GM12892 (cell line): ENCODE measurements at places on chromosomes 7 and 10.

- no peak for DNase-seq
These were observed 13.4 kb downstream of the LRRC17 start for GRCh38 chr7:102925976-102926782.

GRCh38 chr10:86840498-86840897 is 84.1 kb downstream of the BMPR1A start:
- DNase-seq, result no peak

GRCh38 chr10:48939790-48940325 is at the start of gene LRRC18:
Gene LRRC18 (minus strand): TSS chr10:48939840. CDS start chr10:48914155, 25,685 bp downstream.
- DNase-seq, result no peak

GRCh38 chr10:101402711-101403110 is 48.7 kb downstream of the BTRC start:
- DNase-seq, result no peak

GRCh38 chr7:142883571-142884285 is 1.8 kb downstream of the TRPV6 start:
- no peak for DNase-seq

- DNase-seq, result no peak
These were observed 5.1 kb downstream of the DEPP1 start for GRCh38 chr10:44973323-44974081.

- no peak for DNase-seq
These were observed 919 bp downstream of the SLC29A4 start for GRCh38 chr7:5283421-5284303.

DNA sequence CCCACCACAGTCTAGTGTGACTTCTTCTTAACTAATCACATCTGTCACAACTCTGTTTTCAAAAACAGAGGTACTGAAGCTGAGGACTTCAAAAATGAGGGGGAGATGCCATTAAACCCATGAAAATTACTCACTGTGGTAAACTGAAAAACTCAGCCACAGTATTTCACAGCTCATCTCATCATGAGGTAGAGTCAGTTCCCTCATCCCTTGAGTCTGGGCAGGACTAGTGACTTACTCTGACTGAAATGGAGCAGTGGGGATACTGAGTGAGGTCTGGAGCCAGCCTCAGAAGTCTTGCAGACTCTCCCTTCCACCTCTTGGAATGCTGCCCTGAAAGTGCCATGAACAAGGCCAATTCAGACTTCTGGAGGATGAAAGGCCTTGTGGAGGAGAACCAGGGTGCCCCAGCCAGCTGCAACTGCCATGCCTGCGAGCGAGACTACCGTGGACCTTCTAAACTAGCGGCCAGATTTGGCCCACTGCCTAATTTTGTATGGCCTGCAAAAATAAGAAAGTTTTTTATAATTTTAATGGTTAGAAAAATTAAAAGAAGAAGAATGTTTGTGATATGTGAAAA is 24.7 kb upstream of the ANKRD1 start:
- no peak for DNase-seq

DNA sequence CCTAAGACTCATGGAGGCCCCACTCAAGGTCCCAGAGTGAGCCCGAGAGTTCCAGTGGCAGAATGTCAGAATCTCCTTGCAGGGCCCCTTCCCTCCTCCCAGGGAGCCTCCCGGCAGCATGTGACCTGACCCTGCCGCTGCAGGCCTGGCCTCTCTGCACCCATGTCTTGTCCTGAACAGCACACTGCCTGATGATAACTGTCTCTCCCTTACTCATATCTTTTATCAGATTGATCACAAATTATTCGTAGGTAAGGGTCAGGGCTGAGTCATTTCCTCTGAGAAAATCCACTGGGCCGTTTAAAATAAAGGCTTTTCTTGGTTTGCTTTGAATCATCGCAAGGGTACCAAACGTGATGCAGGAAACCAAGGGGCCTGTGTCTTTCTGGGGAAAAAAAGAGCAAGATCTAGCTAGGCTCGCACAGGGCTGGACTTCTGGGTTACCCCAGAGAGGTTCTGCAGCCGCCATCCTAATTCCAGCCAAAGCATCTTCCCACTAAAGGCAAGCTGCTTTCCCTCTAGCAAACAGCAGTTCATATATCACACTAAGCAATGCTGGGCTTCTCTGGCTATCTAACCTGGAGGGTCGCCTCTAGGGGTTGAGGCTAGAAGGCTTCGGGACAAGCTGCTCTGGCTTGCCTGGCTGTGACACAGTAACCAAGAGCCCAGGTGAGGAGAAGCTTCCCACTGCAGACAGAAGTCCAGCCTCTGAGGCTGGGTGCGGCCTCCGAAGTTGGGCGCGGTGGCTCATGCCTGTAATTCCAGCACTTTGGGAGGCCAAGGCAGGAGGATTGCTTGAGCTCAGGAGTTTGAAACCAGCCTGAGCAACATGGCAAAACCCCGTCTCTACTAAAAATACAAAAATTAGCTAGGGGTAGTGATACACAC is 104.9 kb downstream of the SPDYE5 start:
- no peak for DNase-seq

- DNase-seq, result no peak
These were observed 15.6 kb upstream of the VSIR start for GRCh38 chr10:71788954-71789353.

GRCh38 chr10:43821103-43821502 is 172.4 kb upstream of the ZNF32 start:
- DNase-seq, result no peak

DNA sequence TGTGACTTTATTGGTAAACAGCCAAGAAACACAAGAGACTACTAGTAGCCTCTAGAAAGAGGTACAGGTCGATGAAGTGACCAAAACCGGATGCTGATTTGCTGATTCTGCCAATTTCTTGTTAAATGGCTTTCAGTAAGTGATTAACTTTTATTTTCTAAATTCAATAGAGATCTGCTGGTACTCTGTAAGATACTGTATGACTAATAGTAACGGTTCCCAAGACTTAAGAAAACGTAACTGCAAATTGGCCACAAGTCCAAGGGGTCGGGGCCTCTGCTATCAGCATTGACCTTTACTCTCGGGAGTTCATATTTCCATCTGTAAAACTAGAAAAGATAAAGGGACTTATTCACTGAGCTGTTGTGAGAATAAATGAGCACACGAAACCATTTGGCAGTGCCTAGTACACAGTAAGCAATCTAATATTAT is 1.4 kb downstream of the FAM3C start:
- no peak for DNase-seq

- DNase-seq, result no peak
These were observed 187.4 kb upstream of the TMEM72 start for GRCh38 chr10:44723619-44724325.

- DNase-seq, result no peak
These were observed 2.2 kb downstream of the GPRIN2 start for GRCh38 chr10:46554166-46554781.

DNA sequence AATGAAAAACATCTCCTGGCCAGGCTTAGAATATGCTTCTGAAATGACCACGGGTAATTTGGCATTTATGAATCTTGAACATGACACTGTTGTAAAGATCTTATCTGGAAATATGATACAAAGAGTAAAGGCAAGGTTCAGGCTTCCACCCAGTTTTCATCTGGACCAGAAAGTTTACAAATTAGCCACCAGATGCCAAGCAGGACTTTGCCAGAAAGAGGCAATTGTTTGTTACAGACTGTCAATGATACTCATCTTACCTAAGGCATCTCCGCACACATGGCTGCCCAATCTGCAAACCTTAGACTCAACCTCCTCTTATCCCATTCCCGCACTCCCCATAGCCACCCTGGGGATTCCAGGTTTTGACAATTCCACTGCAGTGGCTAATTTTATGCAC is 795.3 kb downstream of the TYW1 start:
- DNase-seq, result no peak

DNA sequence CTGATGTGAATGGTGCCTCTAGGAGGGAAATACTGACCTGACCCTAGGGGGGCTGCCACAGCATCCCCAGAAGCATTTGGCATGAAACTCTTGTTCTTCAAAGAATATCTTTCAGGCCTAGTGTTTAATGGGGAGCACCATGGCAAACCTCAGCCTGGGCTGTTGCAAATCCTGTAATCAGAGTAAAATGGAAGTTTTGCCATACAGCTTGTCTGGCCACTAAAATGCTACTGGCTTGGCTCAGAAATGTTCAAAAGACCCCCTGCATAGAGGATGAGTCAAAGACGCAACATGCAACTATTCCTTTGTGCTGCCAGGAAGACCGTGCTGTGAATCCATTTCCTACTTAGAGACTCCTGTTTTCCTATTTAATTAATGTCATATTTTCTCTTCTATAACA is 26.7 kb downstream of the HECW1 start:
- DNase-seq, result no peak

GRCh38 chr10:78416031-78417011 is 382.7 kb downstream of the RPS24 start:
- no peak for DNase-seq

- DNase-seq, result no peak
These were observed 25.4 kb upstream of the ZNF107 start for GRCh38 chr7:64640504-64640903.

DNA sequence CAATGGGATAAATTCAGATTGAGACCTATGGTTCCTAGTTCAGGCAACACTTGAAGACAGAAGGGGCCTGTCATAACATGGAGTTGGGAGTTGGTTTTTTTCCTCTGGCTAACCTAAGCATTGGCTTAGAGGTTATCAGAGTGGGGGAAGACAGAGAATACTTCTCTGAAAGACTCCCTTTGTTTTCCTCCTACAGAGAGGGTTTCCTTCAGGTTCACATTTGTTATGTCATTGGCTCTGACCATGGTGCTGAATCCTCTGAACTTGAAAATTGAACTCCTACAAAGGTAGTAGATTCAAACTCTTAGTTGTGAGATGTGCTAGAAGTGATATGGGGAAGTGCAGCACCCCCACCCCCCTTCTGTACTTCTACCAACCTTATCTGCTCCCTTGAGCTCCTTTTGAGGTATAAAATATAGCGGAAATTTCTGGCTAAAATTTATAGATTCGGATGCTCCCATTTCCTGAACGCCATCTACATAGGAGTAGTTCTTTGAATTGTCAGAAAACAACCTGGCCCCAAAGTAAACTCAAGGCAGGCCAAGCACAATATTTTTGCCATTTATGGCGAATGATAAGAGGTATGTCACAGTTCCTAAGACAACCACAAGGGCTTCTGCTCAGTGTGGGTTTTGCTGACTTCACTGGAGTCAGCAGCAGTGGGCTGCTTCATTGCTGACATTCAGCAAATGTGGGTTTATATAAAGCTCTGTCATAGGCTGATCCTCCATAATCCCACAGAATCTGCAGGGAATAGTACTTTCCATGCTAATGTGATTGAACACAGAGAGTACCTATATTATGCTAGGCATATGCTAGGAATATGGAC is 131.6 kb upstream of the KLF14 start:
- no peak for DNase-seq

DNA sequence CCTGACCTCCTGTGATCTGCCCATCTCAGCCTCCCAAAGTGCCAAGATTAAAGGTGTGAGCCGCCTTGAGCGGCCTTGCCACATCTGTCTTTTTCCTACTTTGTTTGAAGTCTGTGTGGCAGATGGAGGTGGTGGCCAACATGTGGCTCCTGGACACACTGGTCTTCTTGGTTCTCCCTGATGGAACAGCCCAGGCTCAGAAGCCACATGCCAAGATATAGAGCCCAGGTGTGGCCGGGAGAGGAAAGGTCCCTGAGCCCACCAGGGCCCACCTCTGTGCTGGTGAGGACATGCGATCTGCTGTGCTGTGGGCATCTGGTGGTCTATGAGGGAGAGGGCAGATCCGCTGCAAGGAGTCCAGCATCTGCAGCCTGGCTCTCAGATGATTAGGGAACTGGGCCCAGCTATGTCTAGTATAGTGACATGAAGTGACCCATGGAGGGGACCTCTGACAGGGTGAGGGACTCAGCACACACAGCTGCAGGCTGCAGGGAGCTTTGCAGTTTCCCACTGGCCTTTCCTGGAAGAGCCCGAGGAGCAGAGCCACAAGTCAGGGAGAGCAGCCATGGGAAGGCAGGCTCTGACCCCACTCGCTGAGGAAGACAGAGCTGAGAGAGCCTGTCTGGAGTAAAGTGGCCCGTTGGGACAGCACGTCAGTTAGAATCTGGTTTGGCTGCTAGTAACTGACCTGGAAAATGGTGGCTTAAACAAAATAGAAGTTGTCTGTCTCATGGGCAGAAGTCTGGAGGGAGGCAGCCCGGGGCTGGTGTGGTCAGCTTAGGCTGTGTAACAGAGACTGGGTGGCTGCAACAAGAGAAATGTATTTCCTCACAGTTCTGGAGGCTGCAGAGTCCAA is 25.9 kb downstream of the ADCY1 start:
- DNase-seq, result no peak

- DNase-seq, result no peak
These were observed 192.5 kb upstream of the PPP2R2D start for GRCh38 chr10:131708225-131708880.

DNA sequence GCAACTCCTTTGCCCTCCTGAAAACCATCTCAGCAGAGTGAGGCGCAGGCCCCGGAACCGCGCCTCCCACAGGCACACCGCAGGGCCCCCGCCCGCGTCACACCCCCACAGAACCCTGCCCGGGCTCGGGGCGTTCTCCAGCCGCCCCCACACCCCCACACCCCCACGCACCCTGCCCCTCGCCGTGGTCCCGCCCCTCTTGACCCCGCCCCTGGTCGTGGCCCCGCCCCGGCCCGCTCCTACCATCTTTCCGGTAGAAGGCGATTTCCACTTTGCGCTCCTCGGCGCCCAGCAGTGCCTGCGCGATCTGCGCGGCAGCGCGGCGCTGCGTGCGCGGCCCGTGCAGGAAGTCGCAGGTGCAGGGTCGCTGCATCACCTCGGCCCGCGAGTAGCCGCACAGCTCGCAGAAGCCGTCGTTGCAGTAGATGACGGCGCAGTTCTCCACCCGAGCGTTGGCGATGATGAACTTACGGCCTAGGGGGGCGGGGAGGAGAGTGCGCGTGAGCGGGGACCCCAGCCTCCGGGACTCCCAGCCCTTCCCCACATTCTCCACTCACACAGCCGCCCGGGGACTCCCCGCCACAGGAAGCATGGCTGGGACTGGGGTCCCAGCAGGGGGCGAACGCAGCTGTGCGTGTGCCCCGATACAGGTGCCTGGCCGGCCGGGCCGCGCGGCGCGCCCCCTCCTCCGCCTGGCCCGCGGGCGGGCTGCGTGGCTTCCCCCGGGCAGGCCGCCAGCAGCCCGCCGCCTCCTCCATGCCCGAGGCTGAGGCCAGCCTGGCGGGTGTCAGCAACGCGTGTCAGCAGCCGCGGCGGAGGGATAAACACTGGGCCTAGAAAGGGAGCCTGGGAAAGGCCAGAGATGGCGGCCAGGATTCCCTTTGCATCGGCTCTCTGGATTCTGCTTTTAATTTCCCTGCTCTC is 3.4 kb downstream of the KCNH2 start:
- DNase-seq, result peak; percentile 67

DNA sequence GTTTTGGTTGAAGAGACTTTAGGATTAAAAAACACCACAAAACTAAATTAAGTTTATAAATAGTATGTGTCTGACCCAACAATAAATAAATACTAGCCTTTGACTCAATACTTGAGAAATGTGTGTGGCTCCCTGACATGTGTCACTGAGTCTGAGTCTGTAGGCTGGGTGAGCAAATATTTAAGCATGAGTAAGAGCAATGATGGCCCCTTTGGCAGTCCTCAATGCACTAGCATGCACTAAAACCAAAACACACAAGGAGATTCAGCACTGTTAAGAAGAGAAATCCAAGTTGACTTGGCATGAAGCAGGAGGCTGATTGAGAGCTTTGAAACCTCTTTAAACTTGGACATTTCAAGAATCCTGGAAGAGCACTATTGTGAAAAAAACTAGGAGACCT is 37.1 kb downstream of the CCDC71L start:
- DNase-seq, result no peak
